Hair follicular keratinocyte (primary cell): ENCODE measurements at places on chromosomes 2 and 18. TPM values are rescaled to one million over a fixed set of nuclear protein-coding genes. Genes with fewer than 3 reads are reported as not detected.

The RAB6C gene
- not detected in 2 replicates for total RNA-seq

The MYO5B gene
- total RNA-seq: 2.5 and 7.7 TPM in 2 replicates

The GPR155 gene
- total RNA-seq: 1.7 and 2.0 TPM in 2 replicates

The CGREF1 gene
- 1.1 and 2.7 TPM in 2 replicates for total RNA-seq

The CD207 gene
- total RNA-seq: not detected in 2 replicates

The TUBA4B gene
- not detected in 2 replicates for total RNA-seq

The C2orf92 gene
- total RNA-seq: not detected in 2 replicates

The CCDC74A gene
- total RNA-seq: 6.0 and 6.6 TPM in 2 replicates

The UPP2 gene
- not detected in 2 replicates for total RNA-seq

The SLC35F5 gene
- total RNA-seq: 34.0 and 51.9 TPM in 2 replicates

The CYS1 gene
- 1.3 and 4.1 TPM in 2 replicates for total RNA-seq

The RFTN2 gene
- total RNA-seq: not detected in 2 replicates

The ACMSD gene
- total RNA-seq: not detected in 2 replicates

The CFAP221 gene
- not detected in 2 replicates for total RNA-seq
